ENCODE measurements at places on chromosomes 5 and 9.

DNA sequence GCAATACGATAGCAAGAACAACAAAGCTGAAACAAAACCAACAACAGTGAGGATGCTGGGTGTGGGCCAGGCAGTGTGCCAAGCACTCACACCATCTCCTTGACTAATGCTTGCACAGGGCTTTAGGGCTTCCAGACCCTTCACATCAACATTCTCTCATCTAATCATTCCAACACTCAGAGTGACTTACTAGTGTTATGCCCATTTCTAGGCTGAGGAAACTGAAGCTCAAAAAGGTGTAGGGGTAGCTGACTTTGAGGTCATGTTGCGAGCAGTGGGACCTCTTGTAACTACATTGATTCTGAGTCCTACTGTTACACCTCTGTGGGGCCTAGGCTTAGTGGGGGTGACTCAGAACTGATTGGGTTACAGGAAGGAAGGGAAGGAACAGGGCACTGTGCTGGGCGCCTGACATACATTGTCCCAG is 9.7 kb downstream of the ANGPTL2 start:
- DNase-seq: no peak

DNA sequence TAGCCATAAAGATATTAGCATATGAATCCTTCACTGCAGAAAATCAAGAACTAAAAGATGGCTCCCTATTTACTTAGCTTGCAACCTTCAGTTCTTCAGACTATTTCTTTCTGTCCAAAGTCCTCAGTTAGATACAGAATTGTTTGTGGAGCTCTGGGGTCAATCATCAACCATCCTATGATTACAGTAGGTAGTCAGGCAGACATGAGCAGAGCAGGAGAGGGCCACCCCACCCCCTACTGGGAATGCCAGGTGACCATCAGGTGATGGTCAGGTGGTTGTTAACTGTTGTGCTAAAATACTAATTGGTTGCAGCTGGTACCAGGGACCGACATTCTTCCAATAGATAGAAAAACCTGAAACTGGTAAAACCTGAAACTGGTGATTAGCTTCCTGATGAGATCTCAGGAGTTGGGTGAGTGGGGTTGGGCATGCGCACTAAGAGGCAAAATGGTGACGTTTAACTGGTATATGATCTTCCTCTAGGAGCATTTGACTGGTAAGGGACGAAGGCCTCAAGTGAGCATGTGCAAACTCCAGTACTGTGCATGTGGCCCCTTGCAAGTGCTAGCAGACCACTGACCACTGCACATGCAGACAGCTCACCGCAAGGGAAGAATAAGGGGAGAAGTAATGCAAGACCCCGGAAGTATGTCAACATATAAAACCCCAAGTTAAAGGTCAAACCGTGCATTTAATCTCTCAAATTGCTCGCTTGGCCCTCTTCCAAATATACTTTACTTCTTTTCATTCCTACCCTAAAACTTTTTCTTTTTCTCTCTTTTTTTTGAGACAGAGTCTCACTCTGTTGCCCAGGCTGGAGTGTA is 13.6 kb downstream of the C9orf57 start:
- no peak for DNase-seq

GRCh38 chr5:14243766-14244165 is 100.6 kb downstream of the TRIO start:
- no peak for DNase-seq

GRCh38 chr5:60945813-60946187 is 795 bp downstream of the NDUFAF2 start:
- DNase-seq: no peak

- DNase-seq: no peak
Observed at GRCh38 chr5:151284392-151284967, 19.1 kb downstream of the SLC36A3 start.

DNA sequence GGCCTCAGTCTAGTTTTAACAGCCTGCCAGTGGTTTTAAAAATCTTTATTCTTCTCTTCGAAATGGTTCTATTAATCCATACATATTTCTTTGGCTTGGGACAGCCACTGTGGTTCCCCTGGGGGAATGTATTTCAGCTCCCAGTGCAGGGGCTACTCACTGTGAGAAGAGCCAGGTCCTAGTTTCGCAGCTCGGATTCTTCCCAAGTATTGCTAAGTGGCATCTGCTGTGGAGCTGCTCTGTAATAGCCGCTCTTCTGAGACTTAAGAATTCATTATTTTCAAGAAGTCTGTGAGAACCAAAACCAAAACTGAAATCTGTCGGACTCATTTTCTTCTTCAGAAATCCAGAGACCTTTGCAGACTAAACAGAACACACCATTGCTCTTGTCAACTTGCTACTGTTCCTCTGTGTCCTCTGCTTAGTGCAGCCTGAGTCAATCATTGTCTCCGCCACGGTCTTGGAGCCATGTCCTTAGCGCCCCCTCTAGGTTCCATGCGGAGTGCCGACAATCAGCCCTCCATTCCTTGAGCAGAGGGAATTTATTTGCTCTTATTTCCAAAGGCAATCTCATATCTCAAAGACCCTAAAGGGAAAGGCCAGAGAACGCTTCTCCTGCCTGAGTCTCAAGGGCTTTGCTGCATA is 478.2 kb downstream of the SPATA31D1 start:
- peak; percentile 71 for DNase-seq

DNA sequence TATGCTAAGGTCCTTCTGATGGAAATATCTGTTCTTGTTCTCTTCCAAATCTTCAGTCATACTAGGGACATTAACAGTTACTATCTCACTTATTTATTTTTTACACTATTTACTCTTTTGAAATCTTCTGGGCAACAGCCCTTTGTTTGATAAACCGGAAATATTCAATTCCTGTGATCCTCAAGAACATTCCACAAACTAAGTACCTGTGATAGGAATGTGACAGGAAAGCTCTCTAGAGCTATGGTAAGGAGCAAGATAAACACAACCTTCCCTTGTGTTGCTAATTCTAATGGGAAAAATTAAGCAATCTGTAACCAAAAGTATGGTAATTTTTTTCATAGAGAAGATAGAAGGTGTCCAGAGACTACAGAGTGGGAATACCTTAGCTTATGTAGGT is 22.0 kb upstream of the ANKRD34B start:
- no peak for DNase-seq

- no peak for DNase-seq
Observed at GRCh38 chr5:141869514-141869913, 8.7 kb downstream of the PCDH1 start.

All from right hindlimb (tissue), 1 donor.